NCI-H1417 treated with DMSO at 0.1 percent for 48 hours (cell line): ENCODE measurements at places on chromosomes 5 and 9.

- DNase-seq: no peak
These were observed 5.3 kb upstream of the ACO1 start for GRCh38 chr9:32378993-32379729.

GRCh38 chr5:166991601-166992000, 1299.8 kb upstream of the WWC1 start:
- DNase-seq: no peak

DNA sequence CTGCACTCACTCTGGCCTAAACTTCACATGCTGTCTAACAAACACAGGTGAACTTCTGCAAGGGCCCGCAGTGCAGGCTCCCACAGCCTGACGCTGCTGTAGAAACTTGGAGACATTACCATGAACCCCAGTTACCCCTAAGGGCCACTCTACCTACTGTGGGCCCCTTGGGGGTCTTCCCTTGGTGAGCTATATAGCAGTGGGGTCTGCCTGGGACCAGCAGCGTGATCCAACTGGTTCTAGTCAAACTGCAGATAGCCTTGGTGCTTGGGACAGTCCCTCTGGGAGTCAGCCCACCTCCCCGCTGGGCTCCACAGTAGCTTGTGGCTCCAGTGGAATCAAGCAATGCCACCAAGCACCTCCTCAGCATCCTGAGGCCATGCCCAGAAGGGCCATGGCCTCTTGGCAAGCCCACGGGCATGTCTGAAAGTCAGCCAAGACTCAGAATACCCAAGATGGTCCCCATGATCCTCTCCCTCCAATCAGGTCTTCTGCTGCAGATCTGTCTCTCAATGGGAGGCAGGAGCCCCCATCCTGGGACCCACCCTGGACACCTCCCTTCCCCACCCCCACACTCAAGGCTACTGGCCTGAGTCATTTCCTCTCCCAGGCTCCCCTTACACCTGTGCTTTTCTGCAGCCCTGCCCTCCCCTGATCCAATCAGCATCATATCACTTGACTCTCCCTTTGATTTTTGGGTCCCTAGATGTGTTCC, 230.0 kb upstream of the IRX1 start:
- no peak for DNase-seq

DNA sequence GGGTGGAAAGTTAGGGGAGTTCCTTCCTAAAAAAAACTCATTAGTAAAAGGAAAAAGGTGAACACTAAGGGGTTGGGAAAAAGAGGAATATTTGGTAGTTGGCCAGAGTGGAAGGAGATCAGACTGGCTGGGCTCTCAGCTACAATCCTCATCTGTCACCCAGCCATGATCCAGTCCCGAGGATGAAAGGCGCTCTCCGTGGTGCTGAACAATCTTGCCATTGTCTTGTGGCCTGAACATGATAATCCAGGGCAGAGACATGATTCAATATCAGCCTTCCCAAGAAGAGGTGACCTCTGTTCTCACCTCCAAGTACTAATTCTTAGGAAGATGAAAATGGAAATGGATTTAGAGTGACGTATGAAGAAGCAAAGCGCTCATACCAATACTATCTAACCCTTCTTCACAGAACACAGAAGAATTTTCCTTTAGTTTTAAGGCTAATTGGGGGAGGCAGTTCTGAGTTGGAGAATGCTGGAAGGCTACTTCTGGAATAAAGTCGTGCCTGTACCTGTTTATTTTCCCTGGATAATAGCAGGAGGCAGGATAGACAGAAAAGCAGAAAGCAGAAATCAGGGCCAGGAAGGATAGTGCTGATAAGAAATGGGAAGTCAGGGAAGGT, 36.6 kb upstream of the MYORG start:
- no peak for DNase-seq
